ENCODE measurements at places on chromosomes 3 and 15. TPM values are rescaled to one million over a fixed set of nuclear protein-coding genes. Genes with fewer than 3 reads are reported as not detected.

The GRAMD1C gene
- total RNA-seq, result 1.2 TPM

The SMC4 gene
- total RNA-seq, result 44.2 TPM

The ADAMTS7 gene
- total RNA-seq, result 32.4 TPM

DNA sequence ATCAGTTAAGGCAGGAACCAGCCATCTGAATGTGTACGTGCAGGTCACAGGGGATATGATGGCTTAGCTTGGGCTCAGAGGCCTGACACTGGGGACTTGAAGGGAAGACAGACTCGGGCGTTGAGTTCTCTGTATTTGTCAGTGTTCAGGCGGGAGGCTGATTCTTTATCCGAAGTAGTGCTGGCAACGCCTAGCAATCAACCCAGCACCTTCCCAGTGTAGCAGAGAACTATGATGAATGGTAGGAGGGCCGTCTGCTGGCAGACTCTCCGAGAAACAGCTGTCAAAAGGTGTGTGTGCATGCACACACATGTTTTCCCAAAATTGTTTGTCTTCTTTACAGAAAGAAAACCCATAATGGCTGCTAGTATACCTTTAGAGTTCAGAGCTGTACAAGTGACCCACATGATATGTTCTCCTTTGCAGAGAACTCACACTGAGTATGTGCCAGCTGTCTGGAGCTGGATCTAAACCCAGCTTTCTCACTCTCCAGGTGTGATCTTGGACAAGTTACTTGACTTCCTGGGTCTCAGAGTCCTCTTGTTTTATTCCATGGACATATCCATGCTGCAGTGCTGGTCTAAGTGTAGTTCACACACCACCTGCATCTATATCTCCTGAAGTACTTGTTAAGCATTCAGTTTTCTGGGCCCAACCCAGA, 74.5 kb upstream of the LARS2 start:
- H3K4me1 ChIP-seq, result no peaks in the 10 kb centered on the region
- no peak overlapping the region for H3K27ac ChIP-seq
- no peak overlapping the region for H3K4me3 ChIP-seq
- H3K36me3 ChIP-seq, result no peaks in the 10 kb centered on the region

DNA sequence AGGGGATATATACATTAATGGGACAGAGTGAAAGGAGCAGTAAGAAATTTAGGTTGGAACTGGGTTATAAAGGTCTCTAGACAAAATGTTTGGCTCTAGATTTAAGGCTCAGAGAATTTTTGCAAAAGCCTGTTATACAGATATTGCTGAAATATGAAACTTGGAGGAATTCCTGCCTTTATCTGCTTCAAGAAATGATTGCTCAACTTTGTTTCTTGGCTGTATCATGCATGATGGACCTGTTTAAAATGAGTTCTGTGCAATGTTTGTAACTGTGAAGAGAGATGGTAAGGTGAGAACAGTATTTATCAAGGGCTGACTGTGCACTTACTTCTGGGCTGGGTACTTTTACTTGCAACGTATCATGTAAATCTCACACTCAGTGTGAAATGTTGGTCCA, 3.3 kb downstream of the CRYBG3 start:
- DNase-seq, result no peak
- no peaks in the 10 kb centered on the region for H3K36me3 ChIP-seq
- no peaks in the 10 kb centered on the region for H3K27me3 ChIP-seq
- no peak overlapping the region for H3K4me3 ChIP-seq
- no peak overlapping the region for H3K27ac ChIP-seq

DNA sequence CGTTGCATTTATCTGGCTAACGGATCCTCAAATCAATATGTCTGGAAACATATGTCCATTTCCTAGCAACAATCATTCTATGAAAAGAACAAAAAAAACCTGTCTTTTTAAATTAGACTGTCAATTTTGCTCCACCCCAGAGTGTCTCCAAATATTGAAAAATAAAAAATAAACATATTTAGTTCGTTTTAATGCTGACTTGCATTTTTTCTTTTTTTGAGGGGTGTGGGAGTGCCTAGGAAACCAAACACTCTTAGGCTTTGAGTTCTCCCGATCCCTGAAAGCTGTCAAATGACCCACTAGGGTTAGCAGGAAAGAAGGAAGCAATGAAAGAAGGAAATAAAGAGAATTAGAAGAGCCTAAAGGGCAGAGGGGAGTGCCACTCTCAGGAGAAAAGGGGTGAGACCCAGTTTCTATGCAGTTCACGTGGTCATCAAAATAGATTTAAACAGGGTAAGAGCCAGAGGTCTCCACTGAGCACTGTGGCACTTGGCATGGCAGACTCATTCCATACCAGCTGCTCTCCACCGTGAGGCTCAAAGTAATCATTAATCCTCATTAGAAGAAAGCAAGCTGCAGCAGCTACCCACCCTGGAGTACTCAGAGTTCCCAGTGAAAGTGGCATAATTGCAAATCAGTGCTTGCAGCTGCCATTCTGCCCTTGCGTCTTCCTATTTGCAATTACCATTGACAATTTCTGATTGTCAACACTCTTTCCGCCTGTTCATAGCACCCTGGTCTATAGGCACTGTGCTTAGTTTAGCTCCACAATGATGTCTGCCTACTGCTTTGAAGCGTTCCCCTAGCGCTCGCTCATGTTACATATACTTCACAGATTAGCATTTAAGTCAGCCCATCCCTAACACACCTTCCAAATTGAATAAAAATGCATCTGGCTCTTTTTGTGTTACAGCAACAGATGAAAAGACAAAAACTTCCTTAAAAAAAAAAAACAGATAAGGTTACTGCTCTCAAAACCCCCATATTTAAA, 32.3 kb downstream of the PDZRN3 start:
- H3K27me3 ChIP-seq, result no peaks in the 10 kb centered on the region
- no peaks in the 10 kb centered on the region for H3K36me3 ChIP-seq
- DNase-seq, result no peak
- H3K27ac ChIP-seq, result no peak overlapping the region
- no peaks in the 10 kb centered on the region for H3K4me1 ChIP-seq

DNA sequence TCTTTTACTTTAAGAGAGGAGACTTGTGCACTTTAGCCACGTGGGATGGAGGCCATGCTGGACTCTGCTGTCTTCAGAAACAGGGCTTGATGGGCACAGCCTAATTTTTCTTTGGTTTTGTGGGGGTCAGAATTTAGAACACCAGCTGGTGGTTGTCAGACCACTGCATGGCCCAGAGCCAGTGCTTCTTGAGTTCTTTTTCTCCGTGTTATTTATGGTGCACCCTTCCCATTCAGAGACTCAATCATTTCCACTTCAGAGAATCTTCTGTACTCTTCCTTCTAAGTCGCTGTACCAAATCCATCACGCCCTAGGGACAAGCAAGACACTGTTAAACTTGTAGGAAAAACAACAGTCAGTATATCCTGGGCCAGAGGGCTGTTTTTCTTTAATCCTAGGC, 20.1 kb downstream of the PRR23A start:
- H3K4me3 ChIP-seq, result no peak overlapping the region
- H3K27me3 ChIP-seq, result peaks cover 10% of the 10 kb centered on the region
- DNase-seq, result no peak

GRCh38 chr3:138441742-138442141, 7.3 kb downstream of the ESYT3 start:
- H3K4me1 ChIP-seq, result peaks cover 40% of the 10 kb centered on the region
- H3K27ac ChIP-seq, result no peak overlapping the region
- no peak overlapping the region for H3K4me3 ChIP-seq

DNA sequence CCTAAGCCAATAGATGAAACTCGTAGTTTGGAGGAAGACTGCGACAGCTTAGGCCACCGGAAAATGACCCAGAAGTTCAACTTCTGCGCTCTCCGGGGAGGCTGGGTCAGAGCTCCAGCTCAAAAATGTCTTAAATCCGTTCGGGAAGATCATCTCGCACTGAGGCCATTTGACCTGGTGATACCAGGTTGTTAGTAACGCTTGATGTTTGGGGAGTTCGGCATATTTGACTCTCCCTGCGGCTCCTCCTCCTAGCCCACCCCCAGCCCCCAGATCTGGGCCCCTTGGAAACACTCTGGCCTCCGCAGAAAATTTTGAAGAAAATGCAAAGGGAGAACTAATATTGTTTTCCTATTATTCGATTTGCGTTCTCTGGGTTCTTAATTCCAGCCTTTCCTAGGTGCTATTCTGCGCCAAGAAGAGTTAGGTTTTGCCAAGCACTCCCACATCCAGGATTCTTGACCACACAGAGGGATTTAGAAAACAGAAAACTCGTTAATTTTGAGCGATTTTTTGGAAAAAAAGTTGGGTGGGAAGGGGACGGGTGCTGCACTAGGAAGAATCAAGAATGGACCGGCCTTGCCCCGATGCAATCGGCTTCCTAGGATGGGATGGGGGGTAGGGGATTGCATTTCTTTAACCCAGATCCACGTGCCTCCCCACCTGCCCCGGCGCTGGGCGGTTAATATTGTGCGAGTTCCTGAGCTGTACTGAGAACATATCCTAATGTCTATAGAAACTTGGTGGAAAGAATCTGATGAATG, 50.0 kb downstream of the ZIC4 start:
- H3K27me3 ChIP-seq, result peaks cover 90% of the 10 kb centered on the region
- no peak overlapping the region for H3K4me3 ChIP-seq
- no peak overlapping the region for H3K27ac ChIP-seq
- DNase-seq, result no peak
- H3K4me1 ChIP-seq, result no peaks in the 10 kb centered on the region

DNA sequence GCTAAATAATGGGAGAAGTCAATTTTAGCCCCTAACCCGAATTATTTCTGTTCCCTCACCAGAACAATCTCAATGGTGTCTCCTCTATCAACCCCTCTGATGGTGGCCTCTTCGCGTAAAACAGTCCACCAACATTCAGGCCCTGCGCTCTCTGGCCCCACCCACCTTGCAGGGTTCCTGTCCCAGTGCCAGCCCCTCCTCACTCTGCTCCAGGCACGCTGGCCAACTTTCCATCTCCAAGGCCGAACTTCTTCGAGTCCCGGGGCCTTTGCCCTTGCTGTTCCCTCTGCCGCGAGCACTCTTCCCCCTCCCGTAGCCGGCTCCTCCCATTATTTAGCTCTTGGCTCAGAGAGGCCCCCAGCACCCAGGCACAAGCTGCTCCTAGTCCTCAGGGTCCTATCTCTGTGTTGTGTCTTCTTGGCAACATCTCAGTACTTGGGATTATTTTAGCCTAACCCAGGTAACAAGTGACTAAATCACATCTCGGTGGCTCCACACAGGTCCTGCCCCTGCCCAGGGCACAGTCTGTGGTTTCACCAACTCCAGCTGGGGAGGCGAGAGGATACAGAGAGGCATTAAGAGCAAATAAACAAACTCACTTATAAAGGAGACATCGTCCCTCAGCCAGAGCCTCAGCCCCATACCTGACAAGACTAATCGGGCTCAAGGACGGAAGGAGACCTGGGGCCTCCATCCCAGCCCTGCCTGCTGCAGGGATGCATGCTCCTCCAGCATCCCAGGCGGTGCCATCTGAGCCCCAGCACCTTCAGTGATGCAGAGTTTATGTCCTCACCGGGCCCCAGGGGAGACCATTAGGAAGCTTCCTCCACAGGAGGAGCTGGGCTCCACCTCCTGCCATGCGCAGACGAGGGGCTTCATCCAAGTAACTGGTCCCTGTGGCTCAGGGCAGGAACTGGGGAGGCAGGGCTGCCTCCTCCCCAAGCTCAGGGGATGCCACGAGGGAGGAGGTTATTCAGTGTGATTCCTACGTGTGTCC, 19.7 kb upstream of the IQSEC1 start:
- H3K27ac ChIP-seq, result no peak overlapping the region
- H3K27me3 ChIP-seq, result peaks cover 8% of the 10 kb centered on the region
- DNase-seq, result no peak
- H3K36me3 ChIP-seq, result no peaks in the 10 kb centered on the region

DNA sequence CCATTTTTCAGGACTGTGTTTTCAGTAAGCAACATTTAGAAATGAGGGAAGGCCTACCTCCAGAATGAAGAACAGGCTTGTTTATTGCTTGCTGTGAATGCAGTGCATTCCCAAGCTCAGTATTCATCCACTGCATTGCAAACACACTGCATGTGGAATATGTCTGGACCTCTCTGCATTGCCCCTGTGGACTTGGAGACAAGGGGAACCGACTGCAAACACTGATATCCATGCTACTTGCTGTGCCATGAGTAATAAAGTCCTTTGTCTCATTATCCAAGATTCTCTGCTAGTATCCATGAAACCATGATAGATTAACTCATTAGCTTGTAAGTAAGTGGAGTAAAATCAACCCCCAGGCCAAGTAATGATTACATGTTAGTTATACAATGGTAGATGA, 301.2 kb upstream of the NR2E3 start:
- H3K4me1 ChIP-seq, result no peaks in the 10 kb centered on the region
- no peak for DNase-seq

GRCh38 chr3:64303401-64303800, 78.1 kb upstream of the PRICKLE2 start:
- H3K4me1 ChIP-seq, result peaks cover 6% of the 10 kb centered on the region
- no peak overlapping the region for H3K27ac ChIP-seq

DNA sequence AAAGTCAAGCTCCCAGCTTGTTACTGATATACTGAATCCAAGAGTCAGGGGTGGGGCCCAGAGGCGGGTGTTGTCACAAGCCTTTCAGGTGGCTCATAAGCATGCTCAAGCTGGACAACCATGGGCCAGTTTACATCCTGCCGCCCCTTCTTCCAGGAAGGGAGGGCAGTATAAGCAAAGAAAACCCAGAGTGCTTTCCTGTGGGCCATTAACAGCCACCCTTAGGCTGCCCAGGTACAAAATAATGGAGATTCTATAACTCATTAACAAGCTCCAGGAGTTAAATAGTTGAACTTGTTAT, 183.2 kb downstream of the NTRK3 start:
- no peak for DNase-seq
- no peak overlapping the region for H3K27ac ChIP-seq
- no peaks in the 10 kb centered on the region for H3K27me3 ChIP-seq
- no peaks in the 10 kb centered on the region for H3K4me1 ChIP-seq

- H3K4me1 ChIP-seq, result no peaks in the 10 kb centered on the region
- no peak overlapping the region for H3K27ac ChIP-seq
- H3K36me3 ChIP-seq, result no peaks in the 10 kb centered on the region
- H3K4me3 ChIP-seq, result no peak overlapping the region
- no peaks in the 10 kb centered on the region for H3K27me3 ChIP-seq
- DNase-seq, result no peak
Measured at GRCh38 chr3:69594286-69594685, 145.0 kb upstream of the MITF start.

All from osteoblast (primary cell).